ENCODE measurements at places on chromosomes 3 and 15.

- no peak for DNase-seq
These were observed 58.7 kb upstream of the ACAN start for GRCh38 chr15:88744548-88745020.

GRCh38 chr3:12780751-12781150 is 15.7 kb upstream of the CAND2 start:
- DNase-seq = no peak

- DNase-seq = no peak
These were observed 326.6 kb upstream of the C2CD4B start for GRCh38 chr15:62491642-62492041.

GRCh38 chr3:150252462-150252861 is 155.6 kb upstream of the TSC22D2 start:
- DNase-seq = no peak

DNA sequence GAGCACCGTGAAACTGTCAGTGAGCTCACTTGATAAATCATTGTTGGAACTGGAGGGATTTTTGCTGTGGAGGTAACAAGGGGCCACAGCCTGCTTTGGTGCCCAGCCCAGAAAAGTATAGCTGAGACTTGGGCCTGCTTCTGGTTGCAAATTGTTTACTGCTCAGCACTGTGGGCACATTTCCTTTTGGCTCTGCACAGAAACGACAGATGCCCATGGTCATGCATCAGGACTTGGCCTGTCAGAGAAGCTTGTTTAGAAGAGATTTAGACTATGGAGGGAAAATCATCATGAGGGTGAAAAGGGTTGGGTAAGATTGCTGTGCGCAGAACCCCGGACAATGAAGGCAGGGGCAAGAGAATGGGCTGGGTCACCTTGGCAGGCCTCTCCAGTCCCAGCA is 286.1 kb upstream of the CTNNB1 start:
- no peak for DNase-seq

DNA sequence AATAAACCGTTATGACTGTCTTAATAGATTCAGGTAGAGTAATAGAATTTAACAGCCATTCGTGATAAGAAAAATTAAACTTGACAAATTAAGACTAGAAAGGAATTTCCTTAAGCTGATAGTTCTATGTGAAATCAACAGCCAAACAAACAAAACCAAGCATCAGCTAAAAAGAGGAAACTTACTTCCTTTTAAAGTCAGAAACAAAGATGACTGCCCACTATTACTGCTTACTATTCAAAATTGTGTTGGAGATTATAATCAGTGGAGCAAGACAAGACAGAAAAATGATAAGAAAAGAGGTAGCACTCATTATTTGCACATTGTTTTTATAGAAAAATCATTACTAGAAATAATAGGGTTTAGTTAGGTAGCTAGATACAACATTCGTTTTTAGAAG is 13.8 kb upstream of the FAH start:
- DNase-seq = no peak

DNA sequence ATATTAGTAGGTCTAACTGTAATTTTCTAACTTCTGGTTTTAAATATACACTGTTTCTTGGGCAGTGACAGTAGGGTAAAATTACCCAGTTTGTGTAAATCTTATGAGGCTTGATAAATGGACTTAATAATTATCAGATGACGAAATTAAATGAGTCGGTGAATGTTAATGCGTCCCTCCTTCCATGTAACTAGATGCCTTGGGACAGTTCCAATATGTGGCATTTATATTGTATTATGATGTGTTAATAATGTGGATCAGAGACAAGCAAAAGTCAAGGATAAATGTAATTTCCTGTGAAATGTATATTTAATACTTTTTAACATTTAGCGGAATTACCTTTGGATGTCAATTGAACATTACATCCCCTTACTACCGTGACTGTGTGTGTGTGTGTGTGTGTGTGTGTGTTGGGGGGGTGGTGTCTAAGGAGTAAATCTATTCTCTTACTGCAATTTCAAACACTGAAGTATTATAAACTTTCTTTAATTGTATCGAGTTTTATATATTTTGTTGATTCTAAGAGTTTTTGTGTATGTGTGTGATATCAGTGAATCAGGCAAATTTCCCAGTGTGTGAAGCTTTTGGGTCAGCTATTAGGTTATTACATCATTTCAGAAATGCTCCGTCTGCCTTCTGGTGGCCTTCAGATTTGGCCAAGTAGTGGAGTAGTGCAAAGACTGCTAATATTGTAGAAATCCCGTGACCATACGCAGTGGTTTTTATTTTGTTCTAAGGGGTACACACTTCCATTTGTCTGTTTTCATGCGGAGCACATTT is 50.1 kb downstream of the CNTN4 start:
- no peak for DNase-seq

GRCh38 chr3:32989171-32989570 is 37.7 kb downstream of the CCR4 start:
- DNase-seq = no peak

- peak; percentile 94 for DNase-seq
These were observed at the start of gene MAPK6 for GRCh38 chr15:52018693-52019393. TSS of gene MAPK6 (plus strand) at chr15:52019219. CDS start at chr15:52046461, 27,242 bp downstream.

GRCh38 chr3:44289882-44290462 is 48.3 kb downstream of the TOPAZ1 start:
- no peak for DNase-seq

- DNase-seq = no peak
These were observed 5.8 kb downstream of the ATP13A5 start for GRCh38 chr3:193372783-193373182.

- DNase-seq = no peak
These were observed 53.4 kb upstream of the DCUN1D1 start for GRCh38 chr3:183033746-183034145.

DNA sequence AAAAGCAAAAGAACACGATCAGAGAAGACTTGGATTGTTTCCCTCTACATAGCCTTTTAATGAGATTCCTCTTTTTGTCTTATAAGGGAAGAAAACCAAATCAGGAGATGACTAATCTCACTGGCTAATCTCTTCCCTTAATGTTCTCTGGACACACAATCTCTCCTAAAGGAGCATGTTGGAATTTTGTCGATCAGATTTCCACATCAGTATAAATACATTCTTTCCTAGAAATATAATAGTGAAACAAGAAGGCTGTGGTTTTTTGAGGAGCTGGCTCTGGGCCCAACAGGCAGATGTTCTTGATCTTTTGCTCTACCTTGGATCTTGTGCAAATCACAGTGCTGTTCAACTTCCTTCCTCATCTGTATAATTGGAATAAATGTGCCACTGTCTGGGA is 94.0 kb downstream of the GTPBP8 start:
- DNase-seq = no peak

DNA sequence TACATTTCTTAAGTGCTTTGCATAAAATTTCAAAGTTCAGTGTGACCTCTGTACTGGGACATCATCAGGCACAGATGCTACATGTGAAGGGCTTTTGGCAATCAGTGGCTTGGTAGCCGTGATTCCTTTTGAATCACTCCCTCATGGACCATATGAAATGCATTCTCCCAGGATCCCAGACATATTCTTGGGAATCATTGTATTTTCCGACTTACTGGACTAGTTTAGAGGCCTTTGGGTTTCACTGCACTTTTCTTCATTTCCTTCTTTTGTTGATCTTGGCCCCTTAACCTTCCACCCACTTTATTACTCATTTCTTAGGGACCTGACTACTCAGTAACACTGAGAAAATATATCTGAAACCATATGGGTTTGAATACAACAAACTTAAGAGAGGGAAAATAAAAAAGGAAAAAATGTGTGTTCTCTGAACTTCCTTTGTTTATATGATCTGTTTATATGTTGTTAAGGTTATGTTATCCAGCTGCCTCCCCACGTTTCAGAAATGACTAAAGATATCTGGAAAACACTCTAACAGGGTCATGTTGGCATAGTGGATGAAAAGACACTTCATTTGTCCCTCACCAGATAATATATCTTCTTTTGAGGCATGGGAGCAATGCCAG is 35.1 kb downstream of the HMG20A start:
- DNase-seq = no peak

DNA sequence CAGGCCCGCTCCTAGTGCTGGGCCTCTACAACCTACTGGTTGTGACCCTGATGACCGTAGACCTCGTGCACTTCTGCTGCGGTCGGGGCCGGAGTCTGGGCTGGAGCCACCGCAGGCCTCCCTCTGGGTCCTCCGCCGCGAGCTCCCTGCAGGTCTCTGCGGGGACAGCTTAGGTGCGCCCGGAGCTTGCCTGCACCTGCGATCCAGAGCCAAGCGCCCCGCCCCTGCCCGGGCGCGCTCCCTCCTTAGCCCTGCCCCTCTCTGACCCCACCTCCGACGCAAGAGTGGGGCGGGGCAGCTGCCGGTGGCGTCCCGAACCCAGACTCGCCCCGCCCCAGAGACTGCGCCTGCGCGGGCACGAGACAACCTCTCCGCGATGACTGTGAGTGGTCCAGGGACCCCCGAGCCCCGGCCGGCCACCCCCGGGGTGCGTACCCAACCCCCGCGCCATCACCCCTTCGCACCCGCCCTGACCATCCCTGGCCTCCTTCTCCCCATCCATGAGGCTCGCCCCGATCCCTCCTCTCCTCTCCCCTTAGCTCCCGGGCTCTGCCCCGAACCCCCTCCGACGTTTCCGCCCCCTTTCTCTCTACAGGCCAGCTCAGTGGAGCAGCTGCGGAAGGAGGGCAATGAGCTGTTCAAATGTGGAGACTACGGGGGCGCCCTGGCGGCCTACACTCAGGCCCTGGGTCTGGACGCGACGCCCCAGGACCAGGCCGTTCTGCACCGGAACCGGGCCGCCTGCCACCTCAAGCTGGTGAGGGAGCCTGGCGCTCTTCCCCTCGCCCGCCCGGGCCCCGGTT is at the start of gene UNC45A:
Gene UNC45A (plus strand): TSS at position 337 of the 803 bp plus-strand sequence. CDS start 40 bp downstream, at position 377.
- DNase-seq = peak; percentile 95

DNA sequence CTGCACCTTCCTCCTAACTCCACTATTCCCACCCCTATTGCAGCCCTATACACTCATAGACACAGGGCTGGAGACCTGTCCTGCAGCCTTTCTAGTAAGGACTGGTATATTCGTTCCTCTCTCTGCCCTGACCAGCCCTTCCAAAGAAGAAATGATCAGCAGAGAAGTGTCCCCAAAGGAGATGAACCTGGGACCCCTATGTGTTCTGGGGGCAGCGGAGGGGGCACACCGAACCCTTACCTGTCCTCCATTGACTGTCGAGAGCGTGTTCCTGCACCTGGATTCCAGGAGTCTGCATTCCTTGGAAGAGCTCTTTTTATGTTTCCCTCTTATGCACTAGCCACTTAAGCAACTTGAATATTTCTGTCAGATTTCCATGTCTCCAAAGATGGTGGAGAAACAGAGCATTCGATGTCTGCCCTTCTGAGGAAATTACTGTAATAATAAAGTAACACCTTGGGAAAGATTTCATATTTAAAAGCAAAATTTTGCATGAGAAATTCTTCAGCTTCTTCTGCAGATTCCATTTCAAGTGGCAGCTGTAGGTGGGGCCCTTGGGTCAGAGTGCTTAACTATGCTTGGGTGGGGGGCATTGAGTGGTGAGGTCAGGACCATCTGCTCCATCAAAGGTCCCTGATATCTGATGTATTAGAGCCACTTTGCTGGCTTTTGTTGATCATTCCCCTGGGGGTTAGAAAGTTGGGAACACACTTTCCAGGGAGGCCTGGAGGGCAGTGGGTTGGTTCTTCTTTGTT is 6.3 kb downstream of the EPHB1 start:
- DNase-seq = no peak

DNA sequence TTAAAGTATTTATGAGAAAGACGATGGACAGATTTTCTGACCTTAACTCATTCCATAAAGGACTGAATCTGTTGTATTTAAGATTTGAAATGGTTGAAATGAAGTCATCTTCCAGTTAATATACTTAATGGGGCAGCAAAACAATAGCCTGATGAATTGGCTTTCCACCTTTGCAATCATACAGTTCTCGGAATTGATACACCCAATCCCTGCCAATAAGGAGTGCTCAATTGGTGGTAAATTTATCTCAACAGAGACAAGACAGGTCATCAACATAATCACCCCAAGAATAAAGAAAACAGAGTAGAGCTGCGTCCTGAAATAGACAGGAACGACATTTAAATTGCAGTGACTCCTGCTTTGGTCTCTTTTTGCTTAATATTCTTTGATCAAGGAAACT is 11.2 kb downstream of the ANXA2 start:
- DNase-seq = no peak

DNA sequence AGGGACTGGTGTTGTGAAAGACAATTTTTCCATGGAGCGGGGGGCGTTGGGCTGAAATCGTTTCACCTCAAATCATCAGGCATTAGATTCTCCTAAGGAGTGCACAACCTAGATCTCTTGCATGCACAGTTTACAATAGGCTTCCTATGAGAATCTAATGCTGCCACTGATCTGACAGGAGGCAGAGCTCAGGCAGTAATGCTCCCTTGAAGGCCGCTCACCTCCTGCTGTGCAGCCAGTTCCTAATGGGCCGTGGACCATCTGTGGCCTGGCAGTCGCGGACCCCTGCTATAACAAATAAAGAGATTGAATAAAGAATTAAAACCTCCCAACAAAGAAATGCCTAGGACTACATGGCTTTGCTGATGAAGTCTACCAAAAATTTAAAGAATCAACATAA is 25.3 kb upstream of the ANKRD28 start:
- no peak for DNase-seq

- DNase-seq = no peak
These were observed 619.9 kb downstream of the FOXP1 start for GRCh38 chr3:70963431-70964275.

DNA sequence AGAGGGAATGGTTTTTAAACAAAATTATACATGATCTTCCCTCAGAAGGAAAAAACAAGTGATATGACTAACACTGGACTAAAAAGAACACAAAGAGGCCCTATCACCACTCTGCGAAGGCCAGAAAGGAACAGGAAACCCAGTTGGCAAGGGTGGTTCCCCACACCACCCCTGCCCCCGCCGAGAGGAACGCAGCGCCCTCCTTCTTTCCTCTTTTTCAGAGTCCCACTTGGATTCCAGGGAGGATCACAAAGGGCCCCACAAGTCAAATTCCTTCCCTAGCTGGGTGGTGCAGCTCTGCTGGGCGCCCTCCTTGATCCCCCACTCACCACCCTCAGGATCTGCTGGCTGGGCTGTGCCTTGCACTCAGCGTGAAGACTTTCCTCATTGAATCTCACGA is 29.8 kb downstream of the PLA1A start:
- DNase-seq = no peak

DNA sequence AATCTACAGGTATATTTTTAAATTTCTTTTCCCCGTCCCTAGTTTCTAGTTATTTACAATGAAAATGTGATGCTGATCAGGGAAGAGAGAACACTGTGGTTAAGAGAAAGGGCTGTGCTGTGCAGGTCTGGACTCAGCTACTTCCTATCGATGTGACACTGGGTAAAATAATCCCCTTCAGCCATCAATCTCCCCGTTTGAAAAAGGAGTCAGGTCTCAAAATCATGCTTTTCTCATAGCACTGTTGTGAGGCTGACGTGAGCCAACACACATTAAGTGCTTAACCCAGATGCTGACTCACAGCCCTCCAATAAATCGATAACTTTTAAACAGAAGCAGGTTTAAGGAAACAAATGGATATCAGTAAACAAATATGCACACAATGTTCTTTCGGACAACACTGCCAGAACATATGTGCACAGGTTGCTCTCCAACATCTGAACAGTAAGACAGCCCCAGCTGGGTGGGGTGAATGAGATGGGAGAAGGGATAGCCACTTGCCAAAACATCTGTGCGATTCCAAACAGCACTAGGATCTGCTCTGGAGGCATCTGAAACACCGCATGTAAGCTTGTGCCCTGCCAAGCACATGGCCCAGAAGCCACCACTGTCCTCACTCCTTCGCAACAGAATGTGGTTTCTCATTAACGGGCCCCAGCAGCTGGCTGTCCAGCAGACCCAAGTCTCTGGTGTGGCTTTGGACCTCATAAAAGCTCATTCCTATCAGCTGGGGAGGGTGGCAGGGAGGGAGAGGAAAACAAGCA is 143.2 kb upstream of the PRICKLE2 start:
- DNase-seq = no peak

All from OCI-LY7 (cell line).